ENCODE measurements at places on chromosomes 3 and 15.
A peak's percentile ranks its signal among the peaks of the same experiment; 100 is the strongest.

GRCh38 chr15:67259379-67259778 lies 4.8 kb downstream of the IQCH start:
- DNase-seq, result no peak

GRCh38 chr15:38671675-38672254 lies 107.2 kb upstream of the RASGRP1 start:
- DNase-seq, result peak; percentile 50

- no peak for DNase-seq
These were observed 22.8 kb upstream of the SSR3 start for GRCh38 chr3:156577736-156578135.

- peak; percentile 72 for DNase-seq
These were observed 116.4 kb upstream of the ARHGEF3 start for GRCh38 chr3:56918111-56918568.

GRCh38 chr3:152279479-152279878 lies 10.8 kb downstream of the MBNL1 start:
- DNase-seq, result no peak

DNA sequence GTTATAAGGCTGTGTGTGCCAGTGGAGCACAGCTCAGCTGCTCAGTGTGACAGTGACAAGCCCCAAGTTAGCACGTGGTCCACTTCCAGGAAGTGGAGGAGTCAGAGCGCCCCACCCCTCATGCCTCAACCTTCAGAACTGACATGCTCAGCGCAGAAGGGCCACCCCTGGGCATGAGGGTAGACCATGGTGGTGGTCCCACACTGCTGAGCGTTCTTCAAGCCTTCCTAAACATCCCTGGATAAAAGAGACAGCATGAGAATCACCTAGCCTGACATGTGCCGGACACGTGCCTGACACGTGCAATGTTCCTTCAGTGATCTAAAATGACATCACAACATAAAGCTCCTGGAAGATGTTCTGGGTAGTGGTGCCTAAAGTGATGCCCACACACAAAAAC lies 16.8 kb downstream of the ATP10A start:
- peak; percentile 62 for DNase-seq

GRCh38 chr15:65101411-65101890 lies 13.5 kb downstream of the UBAP1L start:
- peak; percentile 64 for DNase-seq

DNA sequence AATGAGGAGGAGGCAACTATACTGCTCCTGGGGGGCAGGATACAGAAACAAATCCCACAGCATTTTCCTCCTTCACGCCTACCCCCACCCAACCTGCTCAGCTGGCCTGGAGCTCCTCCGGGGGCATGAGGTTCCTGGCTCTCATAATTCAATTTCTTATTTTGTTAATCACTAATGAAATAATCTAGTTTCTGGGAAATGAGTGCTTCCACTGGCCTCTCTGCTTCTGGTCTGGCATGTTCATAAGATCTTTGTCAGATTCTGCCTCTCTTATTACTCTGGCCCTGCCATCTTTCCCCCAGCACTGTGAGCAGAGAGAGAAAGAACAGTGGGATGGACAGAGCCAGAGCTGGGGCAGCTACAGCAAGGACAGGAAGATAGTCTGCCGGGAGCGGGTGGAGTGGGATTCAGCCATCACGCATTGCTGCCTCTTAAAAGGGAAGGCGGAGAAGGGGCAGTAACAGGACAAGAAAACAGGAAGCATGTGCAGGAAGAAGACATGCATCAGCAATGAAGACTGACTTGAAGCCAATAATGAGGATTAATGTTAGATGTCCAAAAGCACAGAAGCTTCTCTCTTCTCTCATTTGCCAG lies 13.6 kb downstream of the RPAP1 start:
- DNase-seq, result no peak

DNA sequence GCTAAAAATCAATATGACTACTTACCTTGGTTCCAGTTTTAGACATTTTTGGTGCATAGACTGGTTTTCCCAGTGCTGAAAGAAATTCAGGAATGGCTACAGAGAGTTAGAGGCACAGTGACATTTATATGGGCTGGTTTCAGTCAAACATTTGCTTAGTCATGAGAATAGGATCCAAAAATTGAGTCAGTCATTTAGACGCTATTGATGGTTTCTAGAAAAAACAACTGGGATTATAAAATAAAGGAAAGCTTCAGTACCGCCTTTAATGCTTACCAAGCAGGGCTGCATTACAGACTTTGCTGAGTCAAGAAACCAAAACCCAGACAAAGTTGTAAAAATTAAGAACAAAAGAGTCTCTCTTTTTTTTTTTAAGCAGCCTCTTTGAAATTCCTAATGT lies at the start of gene CRYGS:
TSS of gene CRYGS (minus strand) at position 100 of the 400 bp plus-strand sequence. CDS start at position 46, 54 bp downstream.
- DNase-seq, result no peak

DNA sequence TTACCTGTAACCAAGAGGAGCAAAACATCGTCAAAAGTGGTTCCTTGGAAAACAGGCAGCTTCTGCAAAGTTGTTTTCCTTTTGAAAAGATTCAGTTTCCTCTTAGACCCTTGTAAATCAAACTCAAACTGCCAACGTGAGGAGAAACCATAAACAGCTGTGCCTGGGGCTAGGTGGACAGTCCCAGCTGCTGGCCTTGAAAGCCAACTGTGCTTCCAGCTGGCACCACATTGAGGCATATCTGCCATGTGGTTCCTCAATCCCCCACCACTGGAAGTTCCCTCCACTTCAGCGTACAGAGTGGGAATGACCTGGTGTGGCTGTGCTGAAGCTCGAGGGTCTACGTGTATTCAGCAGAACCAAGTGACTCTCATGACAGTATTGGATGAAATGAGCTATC lies 40.9 kb downstream of the HRH1 start:
- no peak for DNase-seq

DNA sequence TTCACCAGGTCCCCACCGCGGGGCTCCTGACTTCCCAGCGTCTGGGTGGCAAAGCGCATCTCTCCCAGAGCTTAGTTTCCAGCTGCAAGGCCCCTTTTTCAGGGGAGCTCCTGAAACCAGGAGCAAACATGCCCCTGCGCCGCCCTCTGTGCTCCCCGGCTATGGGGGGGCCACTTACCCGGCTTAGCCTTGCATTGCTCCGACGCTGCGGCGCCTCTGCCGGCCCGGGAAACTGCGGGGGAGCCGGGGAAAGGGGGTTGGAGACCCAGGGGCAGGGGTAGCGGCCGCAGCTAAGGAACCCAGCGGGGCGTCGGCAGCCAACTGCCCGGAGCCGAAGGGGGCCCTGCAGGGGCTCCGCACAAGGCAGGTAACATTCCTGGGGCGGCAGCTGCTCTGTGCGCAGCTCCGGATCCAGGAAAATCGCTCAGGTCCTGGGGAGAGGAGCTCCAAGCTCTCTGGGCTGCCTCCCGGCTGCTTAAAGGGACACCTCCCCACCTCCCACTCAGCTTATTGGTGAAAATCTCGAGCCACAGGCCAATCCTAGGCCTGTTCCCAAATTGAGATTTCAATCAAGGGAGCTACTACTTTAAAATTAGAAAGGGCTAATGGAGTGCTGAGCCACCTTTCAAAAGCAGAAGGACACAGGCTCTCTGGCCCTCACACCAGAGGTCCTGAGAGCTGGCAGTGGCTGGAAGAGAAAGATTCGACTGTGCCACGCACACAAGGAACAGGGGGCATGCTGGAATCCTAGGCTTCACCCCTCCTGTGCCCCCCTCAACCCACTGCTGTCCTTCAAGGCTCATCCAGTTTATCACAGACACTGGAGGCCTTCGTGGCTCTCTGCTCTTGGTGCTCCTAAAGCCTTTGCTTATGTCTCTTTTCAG lies 42.7 kb upstream of the PRICKLE2 start:
- no peak for DNase-seq

- no peak for DNase-seq
These were observed 37.8 kb upstream of the BCL6 start for GRCh38 chr3:187783098-187783497.

DNA sequence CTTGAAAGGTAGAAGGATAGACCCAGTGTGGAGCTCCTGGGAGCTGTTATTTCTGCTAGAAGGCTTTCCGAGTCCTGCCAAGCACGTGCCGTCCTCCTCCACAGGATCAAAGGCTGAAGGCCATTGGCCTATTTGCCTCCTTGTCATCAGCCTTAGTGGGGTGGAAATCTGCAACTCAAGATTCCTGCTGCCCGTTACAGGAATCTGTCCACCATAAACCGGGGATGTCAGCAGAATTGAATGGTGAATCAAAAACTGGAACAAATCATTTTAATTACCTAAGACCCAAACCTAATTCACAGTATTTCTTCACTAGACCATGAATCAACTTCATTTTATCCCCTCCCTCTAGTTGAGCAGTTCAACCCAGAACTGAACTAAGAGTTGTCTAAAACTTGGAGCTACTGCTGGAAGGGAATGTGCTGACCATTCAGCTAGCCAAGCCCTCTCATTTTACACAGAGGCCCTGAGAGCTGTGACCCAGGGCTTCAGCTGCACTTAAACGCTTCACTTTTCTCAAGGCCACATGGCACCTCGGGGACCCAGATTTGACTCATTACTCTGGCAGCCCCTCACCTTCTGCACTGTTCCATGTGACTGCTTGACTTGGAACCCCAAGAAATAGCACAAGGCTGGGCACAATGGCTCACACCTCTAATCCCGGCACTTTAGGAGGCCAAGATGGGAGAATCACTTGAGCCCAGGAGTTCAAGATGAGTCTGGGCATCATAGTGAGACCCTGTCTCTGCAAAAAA lies 36.8 kb upstream of the KIF23 start:
- DNase-seq, result no peak

- no peak for DNase-seq
These were observed 46.1 kb downstream of the FNDC3B start for GRCh38 chr3:172085557-172085895.

DNA sequence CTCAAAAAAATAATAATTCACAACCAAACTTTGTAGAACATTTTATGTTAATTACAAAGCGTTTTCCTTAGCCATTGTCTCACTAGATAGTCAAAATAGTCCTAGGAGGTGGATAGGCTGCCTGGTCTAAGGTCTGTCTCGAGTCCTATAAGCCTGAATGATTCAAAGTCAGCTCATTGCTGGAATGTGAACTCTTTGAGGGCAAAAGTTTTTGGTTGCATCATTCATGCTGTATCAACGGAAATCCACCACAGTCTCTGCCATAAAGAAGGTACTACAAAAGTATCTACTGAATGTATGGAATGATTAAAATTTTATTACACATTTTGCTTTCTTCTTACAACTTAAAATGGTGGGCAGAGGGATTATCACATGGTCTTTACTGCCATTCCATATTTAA lies 387.3 kb upstream of the RARB start:
- no peak for DNase-seq

DNA sequence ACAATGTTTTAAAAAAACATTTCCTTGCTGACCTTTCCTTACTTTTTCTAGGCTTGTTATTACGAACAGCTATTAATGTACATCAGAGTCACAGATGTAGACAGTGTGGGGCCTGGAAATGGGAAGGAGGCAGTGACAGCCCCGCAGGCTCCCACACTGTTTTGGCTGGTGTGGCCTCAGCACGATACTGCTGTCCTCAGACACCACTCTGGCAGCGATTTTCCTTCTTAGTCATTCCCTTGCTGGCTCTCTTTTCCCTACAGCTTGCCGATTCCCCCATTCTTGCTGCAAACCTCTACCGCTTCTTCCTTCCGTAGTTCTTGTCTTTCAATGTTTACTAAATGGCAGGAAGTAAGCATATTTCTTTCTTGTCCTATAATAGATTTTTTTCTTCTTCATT lies 113.1 kb downstream of the ABI3BP start:
- DNase-seq, result no peak

DNA sequence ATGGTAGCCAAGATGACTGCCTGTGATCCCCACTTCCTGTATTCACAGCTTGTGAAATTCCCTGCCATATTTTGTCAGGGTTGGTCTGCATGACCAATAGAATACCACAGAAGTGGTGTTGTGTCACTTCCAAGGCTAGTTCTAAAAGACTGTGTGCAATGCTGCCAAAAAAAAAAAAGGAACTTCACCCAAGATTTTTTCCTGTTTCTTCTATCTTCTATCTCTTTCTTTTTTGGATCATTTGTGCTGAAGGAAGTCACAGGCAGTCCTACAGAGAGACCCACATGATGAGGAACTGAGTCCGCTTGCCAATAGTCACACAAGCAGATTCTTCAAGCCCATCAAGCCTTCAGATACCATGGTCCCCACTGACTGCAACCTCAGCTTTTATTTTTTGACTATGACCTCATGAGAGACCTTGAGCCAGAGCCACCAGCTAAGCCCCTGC lies 18.1 kb upstream of the RAF1 start:
- no peak for DNase-seq

DNA sequence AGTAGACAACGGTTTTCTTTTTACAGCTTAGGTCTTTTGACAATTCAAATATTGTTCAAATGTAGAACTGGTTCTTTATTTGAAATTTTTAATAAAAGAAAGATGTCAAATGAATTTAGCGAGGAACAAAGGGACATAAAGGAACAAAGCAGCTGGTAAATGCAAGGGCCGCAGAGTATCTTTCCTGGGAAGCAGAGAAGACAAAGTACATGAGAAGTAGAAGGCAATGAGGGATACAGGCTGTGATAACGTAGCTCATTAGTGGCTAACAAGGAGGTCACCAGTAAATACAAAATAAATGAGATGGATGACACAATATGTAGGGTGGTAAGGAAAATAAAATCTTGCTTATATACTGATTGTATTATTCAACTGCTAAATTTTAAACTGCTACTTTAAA lies 762.8 kb downstream of the VGLL3 start:
- DNase-seq, result no peak

- no peak for DNase-seq
These were observed 51.4 kb downstream of the FSIP1 start for GRCh38 chr15:39731266-39731665.

- no peak for DNase-seq
These were observed 9.5 kb downstream of the WNT5A start for GRCh38 chr3:55477306-55478303.

DNA sequence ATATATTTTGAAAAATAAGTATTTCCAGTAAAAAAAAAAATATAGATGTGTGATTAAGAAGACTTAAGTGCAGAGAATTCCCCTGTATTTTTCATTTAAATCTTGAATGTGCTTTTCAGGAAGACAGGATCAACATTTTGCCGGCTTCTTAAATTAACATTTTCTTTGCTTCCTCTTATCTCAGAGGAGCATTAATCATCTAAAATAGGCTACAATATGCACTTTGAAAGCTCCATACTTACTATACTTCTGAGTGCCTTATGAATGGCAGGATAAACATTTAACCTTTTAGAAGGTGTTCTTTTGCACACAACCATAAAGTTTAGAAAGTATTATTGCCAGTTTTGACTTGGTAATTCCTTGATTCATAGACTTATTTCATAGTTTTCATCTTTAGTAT lies 164.3 kb downstream of the ECT2 start:
- no peak for DNase-seq

DNA sequence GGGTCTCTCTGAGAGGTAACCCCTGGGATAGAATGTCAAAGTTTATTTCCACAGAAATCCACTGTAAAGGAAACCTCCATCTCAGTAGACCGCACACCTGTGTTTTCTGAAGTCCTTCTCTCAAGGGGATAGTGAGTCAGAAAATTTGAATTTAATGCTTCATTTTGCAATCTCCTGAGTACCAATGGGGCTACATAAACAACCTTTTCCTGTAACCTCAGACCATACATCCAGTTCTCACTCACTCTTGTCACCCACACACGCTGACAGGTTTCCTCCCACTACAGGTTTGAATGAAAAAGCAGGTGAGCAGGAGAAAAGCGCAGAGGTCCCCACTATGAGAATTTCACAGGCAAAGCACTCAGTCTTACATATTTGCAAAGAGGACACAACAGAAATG lies 165.3 kb upstream of the MCTP2 start:
- no peak for DNase-seq

GRCh38 chr15:74662064-74662860 lies 33.6 kb downstream of the EDC3 start:
- no peak for DNase-seq

- DNase-seq, result no peak
These were observed 49.3 kb downstream of the ADAMTS9 start for GRCh38 chr3:64638511-64638910.
